ENCODE measurements at places on chromosomes 2 and 18.
A peak's percentile ranks its signal among the peaks of the same experiment; 100 is the strongest.

DNA sequence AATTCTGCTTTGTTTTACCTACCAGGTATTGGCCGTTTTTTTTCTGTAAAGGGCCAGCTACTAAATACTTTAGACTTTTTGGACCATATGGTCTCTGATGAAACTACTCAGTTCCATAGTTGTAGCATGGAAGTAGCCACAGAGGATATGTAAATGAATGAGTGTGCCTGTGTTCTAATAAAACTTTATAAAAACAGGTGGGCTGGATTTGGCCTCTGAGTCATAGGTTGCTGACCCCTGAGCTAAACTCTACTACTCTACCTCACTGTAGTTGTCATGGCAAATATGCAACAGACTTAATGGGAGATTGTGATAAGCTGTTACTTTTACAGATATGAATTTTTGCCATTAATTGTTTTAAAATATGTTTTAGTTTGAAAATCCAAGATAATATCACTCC lies 19.7 kb downstream of the CLIP4 start:
- no peak for DNase-seq

DNA sequence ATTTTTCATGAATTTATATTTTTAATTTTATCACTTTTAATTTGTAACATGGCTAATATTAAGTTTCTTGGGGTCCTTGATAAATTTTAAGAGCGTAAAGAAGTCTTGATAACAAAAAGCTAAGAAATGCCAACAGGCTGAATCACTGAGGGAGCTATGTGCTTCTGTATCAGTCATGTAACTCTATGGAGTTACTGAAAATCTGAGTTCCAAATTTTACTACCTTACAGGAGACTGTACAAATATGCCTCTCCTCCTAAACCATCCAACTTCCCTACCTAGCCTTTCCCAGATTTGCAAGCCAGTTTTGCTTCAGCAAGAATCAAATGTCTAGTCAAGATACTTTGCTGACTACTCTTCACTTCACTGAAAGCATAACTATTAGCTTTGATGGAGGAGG lies 35.7 kb downstream of the FEZ2 start:
- peak; percentile 80 for DNase-seq

DNA sequence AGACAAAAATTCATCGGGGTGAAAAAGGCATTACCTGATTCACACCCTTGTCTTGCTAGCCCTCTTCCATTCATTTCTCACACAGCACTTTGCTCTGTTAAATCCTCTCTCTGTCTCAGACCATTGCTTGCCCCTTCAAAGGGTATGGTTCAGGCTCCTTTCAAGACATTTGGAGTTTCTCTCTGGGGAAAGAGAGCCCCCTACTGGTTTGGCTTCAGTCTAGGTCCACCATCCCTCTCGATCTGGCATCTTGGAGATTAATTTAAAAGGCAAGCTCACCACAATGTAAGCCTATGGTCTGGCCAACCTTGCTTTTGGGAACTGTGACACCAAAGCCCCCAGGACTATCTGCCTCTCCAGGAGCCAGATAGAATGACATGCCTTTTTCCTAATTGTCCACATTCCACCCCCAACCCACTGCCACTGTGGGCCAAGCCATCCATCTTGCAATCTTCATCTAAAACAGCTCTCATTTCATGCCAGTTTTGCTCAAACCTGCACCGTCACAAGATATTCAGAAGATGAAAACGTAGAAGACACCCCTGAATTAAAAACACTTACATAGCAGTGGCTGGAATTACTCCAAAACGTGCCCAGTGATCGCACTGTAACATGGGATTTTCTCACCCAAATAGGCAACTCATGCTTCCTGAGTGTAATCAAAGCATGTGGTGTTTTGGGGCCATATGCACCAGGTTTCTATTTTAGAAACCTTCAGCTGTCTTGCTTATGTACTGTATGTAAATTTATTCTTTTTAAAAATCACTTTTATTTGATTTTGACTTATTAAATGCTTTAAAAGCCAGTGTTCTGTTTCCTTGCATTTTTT lies 93.9 kb downstream of the FARSB start:
- DNase-seq: peak; percentile 52

- DNase-seq: peak; percentile 33
These were observed 152.9 kb downstream of the PXDN start for GRCh38 chr2:1591461-1591770.

GRCh38 chr2:5057891-5058351 lies 634.3 kb upstream of the SOX11 start:
- DNase-seq: no peak

DNA sequence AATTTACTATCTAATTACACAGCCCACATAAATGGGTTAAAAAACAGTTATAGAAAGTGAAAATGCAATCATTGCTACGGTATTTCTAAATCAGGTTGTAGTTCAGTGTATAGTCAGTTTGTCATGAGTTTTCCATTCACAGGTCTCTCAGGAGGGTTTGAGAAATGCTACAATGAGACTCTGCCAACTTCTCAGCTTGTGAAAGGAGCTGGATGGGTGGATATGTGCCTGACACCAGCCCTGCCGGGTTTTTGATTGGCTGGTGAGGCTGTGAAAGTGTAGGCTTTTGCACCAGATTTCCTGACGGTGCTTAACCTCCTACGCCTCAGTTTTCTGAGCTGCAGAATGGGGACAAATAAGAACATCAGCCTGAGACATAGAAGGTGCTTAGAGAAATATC lies 102.6 kb upstream of the SMIM21 start:
- no peak for DNase-seq

DNA sequence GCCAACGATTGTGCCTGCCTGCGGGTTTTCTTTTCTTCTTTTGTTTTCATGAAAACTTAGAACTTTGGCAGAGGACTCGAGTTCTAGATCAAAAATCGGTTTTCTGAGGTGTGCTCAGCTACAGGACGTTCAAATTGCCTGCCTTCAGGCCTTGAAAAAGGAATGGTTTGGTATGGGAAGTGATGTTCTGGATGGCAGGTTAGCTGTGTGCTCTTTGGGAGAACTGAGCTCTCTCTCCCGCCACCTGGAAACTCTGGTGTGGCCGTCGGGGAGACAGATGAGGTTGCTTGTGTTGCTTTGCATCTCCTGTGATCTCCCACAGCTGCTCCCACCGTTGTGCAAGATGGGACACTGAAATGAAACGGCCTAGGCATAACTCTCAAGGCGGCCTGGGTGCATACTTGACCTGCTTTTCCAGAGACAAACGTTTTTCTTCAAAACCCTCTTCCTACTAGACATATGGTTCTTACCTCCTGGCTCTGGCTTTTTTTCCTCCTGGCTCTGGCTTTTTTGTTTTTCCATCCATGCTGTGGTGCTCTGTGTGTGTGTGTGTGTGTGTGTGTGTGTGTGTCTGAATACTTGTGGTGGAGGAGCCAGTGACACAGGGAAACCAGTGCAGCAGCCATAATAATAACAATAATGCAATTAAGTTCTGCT lies 2.0 kb downstream of the FMNL2 start:
- peak; percentile 29 for DNase-seq

GRCh38 chr18:2914881-2915240 lies 68.1 kb downstream of the EMILIN2 start:
- DNase-seq: no peak

- DNase-seq: no peak
These were observed 41.3 kb downstream of the ATF2 start for GRCh38 chr2:175126661-175127060.

GRCh38 chr18:67545681-67546080 lies 29.2 kb upstream of the DSEL start:
- no peak for DNase-seq

DNA sequence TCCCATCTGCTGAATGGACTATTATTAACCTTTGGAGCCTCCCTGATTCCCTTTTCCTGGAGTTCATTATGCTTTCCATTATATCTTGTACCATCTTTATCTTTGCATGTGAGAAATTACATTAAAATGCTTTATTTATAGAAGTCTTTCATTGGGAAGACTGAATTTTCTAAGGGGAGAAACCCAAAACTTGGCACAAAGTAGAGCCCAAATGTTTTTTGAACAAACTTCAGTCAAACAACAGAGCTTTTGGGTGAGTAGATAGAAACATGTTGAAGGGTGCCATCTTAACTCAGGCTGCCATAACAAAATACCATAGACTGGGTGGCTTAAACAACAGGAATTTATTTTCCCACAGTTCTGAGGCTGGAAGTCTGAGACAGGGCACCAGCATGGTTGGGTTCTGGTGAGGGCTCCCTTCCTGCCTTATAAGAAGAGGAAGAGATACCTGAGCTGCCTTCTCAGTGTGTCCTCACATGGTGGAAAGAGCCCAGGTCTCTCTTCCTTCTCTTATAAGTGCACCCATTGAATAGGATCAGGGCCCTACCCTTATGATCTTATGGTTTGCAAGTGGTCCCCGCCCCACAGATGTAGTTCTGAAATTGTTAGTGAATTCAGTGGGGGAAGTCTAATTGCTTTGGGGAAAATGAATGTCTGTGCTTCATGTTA lies 19.2 kb downstream of the RALB start:
- no peak for DNase-seq

GRCh38 chr2:1974397-1974796 lies 230.1 kb upstream of the PXDN start:
- no peak for DNase-seq

DNA sequence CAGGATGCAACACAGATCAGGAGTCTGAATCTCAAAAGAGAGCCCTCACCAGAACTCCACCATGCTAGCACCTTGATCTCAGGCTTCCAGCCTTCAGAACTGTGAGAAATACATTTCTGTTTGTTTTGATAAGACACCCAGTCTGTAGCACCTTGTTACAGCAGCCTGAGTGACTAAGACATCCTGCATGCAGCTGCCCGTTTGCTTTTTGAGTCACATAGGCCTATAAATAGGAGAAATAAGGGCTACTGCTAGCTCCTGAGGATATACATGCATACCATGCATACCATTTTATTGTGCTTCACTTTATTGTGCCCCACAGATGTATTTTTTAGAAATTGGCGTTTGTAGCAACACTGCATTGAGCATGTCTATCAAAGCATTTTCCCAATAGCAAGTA lies 337.8 kb downstream of the CDH2 start:
- peak; percentile 3 for DNase-seq
